ENCODE measurements at places on chromosomes 16 and 17.

GRCh38 chr16:22977294-22977697 lies 163.3 kb downstream of the HS3ST2 start:
- peaks cover 11% of the 10 kb centered on the region for H3K27me3 ChIP-seq
- H3K36me3 ChIP-seq, result no peaks in the 10 kb centered on the region
- H3K4me1 ChIP-seq, result no peaks in the 10 kb centered on the region
- H3K27ac ChIP-seq, result no peak overlapping the region
- no peak overlapping the region for H3K4me3 ChIP-seq

DNA sequence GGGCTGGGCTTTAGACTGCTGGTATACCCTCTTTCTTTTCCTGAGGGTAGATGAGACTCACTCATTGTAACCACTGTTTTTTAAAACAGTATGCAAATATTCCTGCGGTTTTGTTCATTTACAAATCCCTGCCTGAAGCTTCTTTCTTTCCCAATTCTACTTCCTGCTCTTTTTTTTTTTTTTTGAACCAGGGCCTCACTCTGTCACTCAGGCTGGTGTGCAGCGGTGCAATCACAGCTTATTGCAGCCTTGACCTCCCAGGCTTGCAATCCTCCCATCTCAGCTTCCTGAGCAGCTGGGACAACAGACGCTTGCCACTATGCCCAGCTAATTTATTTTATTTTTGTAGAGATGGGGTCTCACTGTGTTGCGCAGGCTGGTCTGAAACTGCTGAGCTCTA lies 8.0 kb upstream of the SULT1A1 start:
- no peak overlapping the region for H3K4me3 ChIP-seq
- H3K4me1 ChIP-seq, result peaks cover 6% of the 10 kb centered on the region
- peaks cover 5% of the 10 kb centered on the region for H3K36me3 ChIP-seq

DNA sequence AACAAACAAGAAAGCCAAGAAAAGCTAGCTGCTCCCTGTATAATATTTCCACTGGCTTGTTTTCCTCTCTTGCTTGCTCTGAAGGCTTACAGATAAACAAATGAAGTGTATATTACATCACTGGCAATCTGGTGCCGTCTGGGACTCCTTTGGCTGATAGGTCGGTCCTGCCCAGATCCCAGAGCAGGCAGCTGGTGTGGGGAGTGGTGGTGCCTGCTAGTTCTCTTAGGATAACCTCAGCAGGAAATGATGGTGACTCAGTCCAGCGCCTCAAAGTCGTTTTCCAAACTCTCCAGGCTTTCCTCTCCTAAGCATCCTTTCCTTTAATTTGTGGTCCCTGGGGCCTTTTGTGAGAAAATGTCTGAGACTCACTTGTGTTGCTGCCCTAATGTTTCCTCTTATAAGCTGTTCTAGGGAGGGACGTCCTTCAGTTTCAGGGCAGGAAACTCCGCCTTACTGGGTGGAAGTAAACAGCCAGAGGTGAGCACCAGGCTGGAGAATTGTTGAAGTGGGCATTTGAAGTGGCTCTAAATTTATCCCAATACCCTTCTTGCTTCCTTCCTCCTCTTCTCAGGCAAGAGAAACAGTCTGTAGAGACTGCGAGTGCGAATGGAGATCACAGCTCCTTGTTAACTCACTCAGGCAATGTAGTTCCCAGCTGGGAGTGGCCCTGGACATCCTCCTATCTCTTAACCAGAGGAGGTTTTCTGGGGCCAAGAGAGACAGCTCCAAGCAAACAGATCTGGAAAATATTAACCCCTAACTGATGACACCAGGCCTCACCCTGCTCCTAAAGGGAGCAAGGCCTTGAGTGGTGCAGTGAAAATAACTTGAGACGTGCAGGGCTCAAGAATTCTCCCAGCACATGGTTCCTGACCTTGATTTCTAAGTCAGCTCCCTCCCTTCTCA lies 34.9 kb downstream of the CD300LF start:
- H3K27ac ChIP-seq, result peak overlapping the region; percentile 6
- H3K4me3 ChIP-seq, result no peak overlapping the region
- peaks cover 24% of the 10 kb centered on the region for H3K4me1 ChIP-seq
- H3K27me3 ChIP-seq, result peaks cover 4% of the 10 kb centered on the region
- H3K36me3 ChIP-seq, result no peaks in the 10 kb centered on the region
- no peak for DNase-seq

DNA sequence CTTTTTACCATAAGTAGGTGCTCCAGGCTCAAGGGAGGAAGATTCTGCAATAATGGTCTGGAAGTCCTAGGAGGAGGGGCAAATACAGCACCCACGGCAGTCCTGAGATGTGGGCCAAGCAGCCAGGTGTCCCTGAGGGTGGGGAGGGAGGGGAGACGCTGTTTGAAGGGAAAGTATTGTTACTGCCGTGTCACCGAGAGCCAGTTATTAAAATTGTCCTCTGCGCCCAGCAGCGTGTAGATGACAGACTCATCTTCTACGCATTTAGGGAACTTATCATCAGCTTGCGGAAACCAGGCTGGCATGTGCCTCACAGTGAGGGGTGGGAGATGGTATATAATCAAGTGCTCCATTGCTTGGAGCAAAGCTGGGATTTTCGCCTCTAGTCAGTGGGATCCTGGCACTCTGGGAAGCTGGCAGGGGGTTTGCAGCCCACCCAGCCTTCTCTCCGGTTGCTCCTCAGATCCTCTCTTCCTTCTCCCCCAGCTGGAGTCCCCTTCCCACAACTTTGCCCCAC lies 104.6 kb downstream of the OR1D5 start:
- H3K27me3 ChIP-seq, result no peaks in the 10 kb centered on the region
- H3K36me3 ChIP-seq, result no peaks in the 10 kb centered on the region
- peaks cover 7% of the 10 kb centered on the region for H3K4me1 ChIP-seq
- DNase-seq, result no peak
- H3K27ac ChIP-seq, result no peak overlapping the region

- H3K4me1 ChIP-seq, result peaks cover 7% of the 10 kb centered on the region
- H3K27ac ChIP-seq, result no peak overlapping the region
- DNase-seq, result peak; percentile 81
- no peak overlapping the region for H3K4me3 ChIP-seq
- H3K36me3 ChIP-seq, result peaks cover 34% of the 10 kb centered on the region
- no peaks in the 10 kb centered on the region for H3K27me3 ChIP-seq
These were observed 20.8 kb downstream of the NPRL3 start for GRCh38 chr16:117379-118365.

GRCh38 chr16:72149676-72150464 lies 22.1 kb downstream of the PMFBP1 start:
- H3K27me3 ChIP-seq, result no peaks in the 10 kb centered on the region
- H3K36me3 ChIP-seq, result no peaks in the 10 kb centered on the region
- H3K27ac ChIP-seq, result no peak overlapping the region
- no peaks in the 10 kb centered on the region for H3K4me1 ChIP-seq
- H3K4me3 ChIP-seq, result no peak overlapping the region

Measured in lower lobe of right lung (tissue), 2 donors.